ENCODE measurements at places on chromosomes 13 and 19.
A peak's percentile ranks its signal among the peaks of the same experiment; 100 is the strongest.

- no peak for DNase-seq
Observed at GRCh38 chr13:103466761-103467160, 400.5 kb upstream of the SLC10A2 start.

GRCh38 chr13:108257248-108257647 is 12.3 kb upstream of the TNFSF13B start:
- no peak for DNase-seq

GRCh38 chr13:67410645-67411044 is 180.5 kb upstream of the PCDH9 start:
- peak; percentile 21 for DNase-seq

- no peak for DNase-seq
Observed at GRCh38 chr13:27770809-27771208, 21.5 kb upstream of the GSX1 start.

- no peak for DNase-seq
Observed at GRCh38 chr13:104832231-104832630, 1703.2 kb downstream of the EFNB2 start.

GRCh38 chr19:33441277-33441699 is 67.8 kb downstream of the CEBPG start:
- DNase-seq: no peak

- no peak for DNase-seq
Observed at GRCh38 chr19:17519967-17520366, 8.5 kb downstream of the PGLS start.

DNA sequence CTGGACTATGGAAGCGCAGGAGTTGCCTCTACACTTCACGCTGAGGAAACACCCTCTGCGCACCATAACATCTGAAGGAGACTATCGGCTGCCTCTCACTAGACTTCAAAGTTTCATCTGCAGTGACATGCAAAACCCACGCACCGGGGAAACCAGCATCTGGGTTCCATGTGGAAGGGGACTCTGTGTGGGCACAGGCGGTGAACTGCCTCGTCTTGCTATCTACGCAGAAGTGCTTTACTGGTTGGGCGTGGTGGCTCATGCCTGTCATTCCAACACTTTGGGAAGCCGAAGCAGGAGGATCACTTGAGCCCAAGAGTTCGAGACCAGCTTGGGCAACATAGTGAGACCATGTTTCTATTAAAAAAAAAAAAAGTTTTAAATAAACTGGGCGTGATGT is 116.4 kb downstream of the STK24 start:
- DNase-seq: no peak

- DNase-seq: no peak
Observed at GRCh38 chr13:111978546-111978945, 88.4 kb upstream of the SOX1 start.

DNA sequence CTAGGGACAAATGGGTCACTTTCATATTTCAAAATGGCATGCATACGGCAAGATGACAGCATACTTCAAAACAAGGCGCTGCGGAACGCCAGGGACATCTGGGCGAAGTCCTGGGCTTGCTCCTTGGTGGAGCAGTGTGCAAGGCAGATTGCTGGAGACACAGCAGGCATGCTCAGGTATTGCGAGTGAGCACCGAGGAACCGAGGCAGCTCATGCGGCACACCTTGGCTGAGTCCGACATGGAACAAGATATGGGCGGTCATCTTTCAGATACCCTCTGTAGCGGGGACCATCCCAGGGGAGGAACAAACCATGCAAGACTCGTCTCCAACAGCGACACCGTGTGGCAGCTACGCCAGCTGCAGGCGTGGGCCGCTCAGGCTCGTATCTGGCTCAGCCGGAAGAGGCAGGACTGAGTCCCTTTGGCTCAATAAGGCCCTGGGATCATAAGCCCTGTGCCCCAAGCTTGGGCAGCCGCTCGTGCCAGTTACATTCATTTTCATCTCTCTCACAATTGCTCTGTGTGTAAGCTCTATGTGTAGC is 112.4 kb downstream of the NUFIP1 start:
- DNase-seq: no peak

GRCh38 chr13:59399513-59399912 is 764.2 kb downstream of the DIAPH3 start:
- no peak for DNase-seq

- DNase-seq: no peak
Observed at GRCh38 chr13:36717966-36718545, 44.2 kb downstream of the SERTM1 start.

GRCh38 chr19:45130888-45131615 is 29.7 kb downstream of the NKPD1 start:
- DNase-seq: no peak

GRCh38 chr19:50349277-50350057 is 16.0 kb downstream of the NAPSA start:
- DNase-seq: no peak

Data from neuronal stem cell (in vitro differentiated cells).